ENCODE measurements at places on chromosomes 2 and 18.

- no peak for DNase-seq
Observed at GRCh38 chr18:28152754-28153153, 24.2 kb downstream of the CDH2 start.

DNA sequence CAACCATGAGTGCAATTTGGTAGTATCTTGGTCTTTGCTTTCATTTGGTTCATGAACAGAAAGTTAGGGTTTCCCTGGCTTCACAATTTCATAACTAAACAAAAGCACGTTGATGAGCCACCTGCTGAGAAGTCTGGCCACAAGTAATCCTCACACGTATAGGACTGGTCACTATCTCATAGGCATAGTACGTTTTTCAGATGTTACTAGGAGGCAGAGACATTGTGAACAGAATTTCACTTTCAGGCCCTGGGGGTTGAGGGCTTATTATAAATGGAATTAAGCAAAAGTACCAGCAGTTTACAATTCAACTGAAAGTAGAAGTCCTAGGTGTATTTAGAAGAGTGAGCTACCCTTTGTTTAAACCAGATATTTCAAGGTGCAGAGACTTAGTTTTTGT, 277.1 kb downstream of the ALPK2 start:
- DNase-seq: no peak

DNA sequence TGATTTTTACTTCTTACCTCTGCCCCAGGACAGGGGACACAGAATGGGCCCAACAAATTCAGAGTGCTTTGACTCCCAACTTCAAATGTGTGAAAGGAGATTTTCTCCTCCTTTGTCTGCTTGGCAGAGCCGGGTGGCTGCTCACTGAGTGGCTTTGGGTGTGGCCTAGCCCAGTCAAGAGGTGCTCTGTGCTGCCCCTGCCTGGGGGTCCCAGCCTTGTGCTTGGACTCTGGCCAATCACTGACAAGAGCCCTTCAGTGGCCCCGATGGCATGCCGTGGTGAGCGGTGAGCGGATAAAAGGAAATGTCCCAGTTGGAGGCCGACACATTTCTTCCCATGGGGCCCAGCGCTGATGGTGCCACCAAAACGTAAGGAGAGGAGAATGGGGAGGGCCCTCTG, 259.2 kb downstream of the CELF4 start:
- DNase-seq: no peak

GRCh38 chr18:48943333-48943732, 7.4 kb downstream of the SMAD7 start:
- DNase-seq: no peak

DNA sequence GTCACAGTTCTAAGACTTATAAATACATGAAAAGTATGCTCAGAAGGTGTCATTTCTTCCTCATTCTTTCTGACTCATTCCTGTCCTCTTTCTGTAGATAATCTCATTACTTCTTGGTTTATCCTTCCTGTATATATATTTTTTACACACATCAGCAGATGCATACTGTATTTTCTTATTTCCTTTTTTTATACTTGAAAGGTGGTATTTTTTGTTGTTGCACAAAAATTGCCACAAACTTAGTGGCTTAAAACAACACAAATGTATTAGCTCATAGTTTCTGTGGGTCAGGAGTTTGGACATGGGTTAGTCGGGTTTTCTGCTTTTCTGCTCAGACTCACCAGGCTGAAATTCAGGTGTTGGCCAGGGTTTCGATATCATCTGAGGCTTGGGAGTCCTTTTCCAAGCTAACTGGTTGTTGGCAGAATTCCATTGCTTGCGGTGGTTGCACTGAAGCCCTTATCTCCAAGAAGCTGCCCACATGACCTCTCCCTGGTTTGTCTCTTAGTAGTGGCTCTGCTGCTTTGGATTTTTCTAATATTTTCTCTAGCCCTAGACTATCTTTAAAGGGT, 162.6 kb downstream of the FMNL2 start:
- no peak for DNase-seq

- no peak for DNase-seq
Observed at GRCh38 chr2:29329899-29330298, 214.7 kb downstream of the CLIP4 start.

GRCh38 chr2:211946960-211947359, 591.6 kb downstream of the ERBB4 start:
- DNase-seq: no peak

GRCh38 chr2:99444222-99444621, 45.6 kb downstream of the REV1 start:
- DNase-seq: no peak

GRCh38 chr2:26922405-26923188, 47.8 kb upstream of the MAPRE3 start:
- peak; percentile 7 for DNase-seq

GRCh38 chr2:99651930-99652670, 162.3 kb upstream of the REV1 start:
- no peak for DNase-seq

DNA sequence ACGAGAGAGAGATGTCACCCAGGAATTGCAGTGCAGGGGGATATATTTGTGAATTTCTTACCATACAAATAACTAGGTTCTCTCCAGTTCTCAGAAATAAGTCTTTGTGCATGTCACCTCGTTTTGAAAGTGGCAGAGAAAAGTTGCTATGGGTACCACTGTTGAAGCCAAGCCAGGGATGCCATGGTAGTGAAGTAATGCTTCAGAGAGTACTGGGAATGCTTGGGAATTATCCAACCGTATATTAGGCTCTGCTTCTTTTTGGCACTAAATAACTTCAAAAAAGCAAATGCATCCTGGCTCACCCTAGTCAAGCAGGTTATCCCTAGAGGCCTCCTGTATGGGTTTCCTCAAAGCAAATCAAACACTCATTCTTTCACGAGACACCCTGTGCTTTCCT, 50.7 kb upstream of the DDX18 start:
- no peak for DNase-seq

DNA sequence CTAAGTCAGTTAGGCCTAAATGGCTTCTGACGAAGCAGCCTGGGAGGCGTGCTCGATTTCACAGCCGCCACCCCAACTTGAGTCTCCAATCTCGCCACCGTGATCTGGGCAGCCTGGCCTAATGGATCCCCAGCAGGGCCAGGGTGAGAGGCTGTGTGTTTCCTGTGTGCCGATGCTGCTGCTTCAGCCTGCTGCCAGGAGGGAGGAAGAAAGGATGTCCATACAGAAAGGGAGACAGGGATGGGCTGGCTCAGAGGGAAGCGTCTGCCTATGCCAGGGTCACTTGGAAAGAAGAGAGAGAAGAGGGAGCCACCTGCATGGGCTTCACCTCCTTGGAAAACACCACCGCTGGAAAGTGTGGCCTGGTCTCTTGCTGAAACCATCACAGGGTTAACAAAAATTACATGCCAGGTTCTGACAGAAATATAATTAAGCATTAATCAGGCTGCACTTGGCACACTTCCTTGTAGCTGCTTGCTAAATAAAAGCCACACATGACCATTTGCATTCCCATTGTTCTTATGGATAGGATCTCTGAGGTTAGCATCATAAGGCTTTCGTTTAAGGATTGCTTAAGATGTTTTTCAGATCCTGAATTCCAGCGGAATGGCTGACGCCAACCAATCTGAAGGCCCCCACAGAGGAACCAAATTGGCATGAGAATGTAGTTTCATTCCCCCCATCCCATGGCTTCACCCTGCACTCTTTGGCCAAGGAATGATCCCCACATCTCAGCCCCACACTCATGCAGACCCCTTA, 108.8 kb upstream of the SLC1A4 start:
- DNase-seq: no peak

DNA sequence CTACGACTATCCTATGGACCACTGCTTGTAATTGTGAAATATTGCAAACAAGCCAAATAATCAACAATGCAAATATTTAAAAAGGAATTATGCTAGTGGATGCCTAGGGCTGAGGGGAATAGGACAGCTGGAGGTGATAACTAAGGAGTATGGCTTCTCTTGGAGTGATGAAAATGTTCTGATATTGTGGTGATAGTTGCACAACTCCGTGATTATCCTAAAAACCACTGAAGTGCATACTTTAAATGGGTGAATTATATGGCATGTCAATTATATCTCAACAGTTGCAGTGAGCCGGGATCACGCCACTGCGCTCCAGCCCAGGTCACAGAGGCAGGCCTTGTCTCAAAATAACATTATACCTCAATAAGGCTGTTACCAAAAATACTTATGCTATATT, 125.1 kb upstream of the SH3BP4 start:
- DNase-seq: no peak

DNA sequence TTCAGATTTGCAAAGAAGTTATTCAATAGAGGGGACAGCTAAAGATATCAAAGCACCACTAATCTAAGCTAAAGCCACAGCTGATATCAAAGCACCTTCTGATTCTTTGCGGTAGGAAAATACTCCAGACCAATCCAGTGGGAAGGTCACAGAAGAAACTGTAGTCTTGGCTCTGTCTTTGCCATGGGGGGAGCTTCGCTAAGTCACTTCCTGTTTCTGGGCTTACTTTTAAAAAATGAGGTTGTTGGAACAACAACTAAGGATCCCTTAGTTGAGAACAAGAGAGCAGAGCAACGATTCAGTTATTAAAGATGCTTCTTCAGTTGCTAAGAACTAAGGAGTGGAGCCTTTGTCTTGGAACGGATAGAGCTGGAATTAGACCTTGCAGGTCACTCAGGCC, 12.2 kb downstream of the LPIN1 start:
- no peak for DNase-seq

DNA sequence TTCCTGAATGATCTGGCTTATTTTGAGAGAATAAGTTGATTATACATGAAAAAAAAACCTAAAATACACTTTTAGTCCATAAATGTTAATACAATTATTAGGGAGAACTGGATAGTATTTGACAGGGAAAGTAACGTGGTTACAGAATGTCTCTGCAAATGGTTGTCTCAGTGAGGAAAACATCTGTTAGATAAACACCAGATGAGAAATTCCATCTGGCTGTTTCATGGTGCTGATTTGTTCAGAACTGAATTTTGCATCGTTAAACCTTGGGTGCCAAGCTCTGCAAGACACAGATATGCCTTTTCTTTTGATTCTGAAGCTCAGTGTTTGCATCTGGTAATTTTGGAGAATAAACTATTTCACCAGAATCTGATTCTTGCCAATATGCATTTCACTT, 90.4 kb downstream of the SCN3A start:
- no peak for DNase-seq

GRCh38 chr2:62465741-62466502, 40.1 kb downstream of the TMEM17 start:
- DNase-seq: no peak

DNA sequence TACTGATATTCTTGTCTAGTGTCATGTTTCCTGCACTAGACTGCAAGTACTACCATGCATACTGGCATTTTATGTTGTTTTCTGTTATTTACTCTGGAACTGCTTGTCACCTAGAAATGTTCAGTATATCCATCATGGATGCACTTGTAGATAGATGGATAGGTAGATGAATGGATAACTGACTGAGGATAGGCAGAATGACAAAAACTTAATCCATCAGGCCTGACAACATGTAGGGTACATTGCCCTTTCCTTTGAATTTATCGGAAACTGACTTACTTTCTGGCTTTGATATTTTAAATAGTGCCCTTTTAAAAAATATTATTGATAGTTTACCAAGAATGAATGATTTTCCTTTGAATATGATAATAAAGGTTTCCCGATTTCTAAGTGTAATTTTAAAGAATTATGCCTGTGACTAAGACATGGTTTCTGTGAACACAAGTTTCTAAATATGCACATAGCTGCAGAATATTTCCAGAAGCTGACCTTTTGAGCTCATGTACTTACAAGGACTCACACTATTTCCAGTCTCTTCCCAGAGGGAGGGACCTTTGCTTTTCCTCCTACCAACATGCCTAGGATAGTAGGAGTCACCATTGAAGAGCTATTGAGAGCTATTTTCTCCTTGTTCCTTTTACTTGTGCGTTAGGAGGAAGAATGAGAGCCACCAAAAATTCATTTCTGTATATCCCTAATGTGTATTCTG, 81.3 kb downstream of the ANKRD12 start:
- no peak for DNase-seq

DNA sequence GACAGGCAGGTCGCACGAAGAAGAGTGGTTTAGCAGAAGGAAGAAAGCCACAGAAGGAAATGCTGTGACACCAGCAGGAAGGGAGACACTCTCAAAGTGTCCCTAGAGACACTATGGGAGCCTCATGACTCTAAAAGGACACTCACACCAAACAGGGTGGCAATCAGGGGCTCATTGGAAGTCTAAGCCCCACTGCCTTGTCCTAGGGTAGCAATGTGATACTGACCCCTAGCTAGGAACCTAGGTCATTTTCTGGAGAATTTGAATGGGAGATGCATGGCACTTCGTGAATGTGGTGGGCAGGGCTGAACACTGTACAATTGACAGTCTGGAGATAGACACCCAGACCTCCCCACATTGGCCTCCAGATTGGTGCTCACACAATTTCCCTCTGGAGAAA, 385.0 kb downstream of the EIPR1 start:
- DNase-seq: no peak

- no peak for DNase-seq
Observed at GRCh38 chr2:174667250-174667860, 69.8 kb upstream of the WIPF1 start.

GRCh38 chr18:3631887-3632286, 181.9 kb downstream of the TGIF1 start:
- DNase-seq: no peak

DNA sequence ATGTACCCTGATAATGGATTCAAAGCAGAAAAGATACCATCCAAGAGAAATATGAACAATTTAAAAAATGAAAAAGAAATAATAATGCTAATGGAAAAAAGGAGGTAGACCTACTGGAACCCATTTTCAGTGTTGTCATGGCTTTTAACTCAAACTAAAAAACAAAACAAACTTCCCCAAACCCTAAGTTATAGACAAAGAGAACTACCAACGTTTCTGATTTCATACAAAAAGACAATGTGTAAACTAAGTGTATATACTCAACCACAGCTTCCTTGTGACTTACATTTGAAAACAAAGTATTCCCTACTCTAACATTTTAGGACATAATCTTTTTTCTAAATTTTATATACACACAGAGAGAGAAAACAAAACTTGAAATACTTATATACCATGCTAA, 45.9 kb downstream of the ACVR1 start:
- no peak for DNase-seq

DNA sequence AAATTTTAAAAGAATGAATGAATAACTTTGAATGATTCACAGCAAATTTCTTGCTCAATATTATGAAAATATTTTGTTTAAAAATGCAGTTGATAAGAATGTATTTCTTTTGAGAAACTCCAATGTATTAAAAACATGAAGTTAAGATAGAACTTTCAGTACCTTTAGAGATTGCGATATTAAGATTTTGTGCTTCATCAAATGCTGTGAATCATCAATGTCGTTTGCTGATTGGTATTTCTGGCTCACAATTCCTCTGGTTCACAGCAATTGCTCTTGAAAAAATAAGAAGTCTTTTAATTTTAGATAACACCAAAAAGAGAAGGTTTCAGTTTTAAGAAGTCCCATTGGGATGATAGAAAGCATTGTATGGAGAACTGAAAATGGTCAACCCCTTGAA, 228.7 kb downstream of the IKZF2 start:
- no peak for DNase-seq

GRCh38 chr2:113979191-113980128, 89.6 kb downstream of the ACTR3 start:
- DNase-seq: no peak

DNA sequence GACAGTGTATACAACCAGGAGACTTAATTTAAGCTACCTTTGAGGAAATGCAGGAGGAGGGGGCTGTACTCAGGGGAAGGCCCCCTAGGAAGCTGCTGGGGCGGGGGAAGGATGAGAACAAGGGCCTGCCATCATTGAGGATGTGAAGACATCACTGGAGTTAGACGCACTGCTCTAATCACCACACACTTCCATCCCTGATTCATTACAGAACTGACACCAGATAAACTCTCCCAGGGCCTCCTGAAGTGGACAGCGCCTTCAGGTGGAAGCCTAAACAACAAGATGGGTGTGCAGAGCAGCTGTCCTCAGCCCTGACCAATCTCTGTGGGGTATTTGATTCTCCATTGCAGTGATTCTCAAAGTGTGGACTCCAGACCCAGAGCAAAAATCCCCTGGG, 30.6 kb upstream of the SLC35G4 start:
- DNase-seq: no peak
